ENCODE measurements at places on chromosomes 11 and 22.
A peak's percentile ranks its signal among the peaks of the same experiment; 100 is the strongest.

- DNase-seq: peak; percentile 23
These were observed 212.4 kb upstream of the SESN3 start for GRCh38 chr11:95443386-95443785.

DNA sequence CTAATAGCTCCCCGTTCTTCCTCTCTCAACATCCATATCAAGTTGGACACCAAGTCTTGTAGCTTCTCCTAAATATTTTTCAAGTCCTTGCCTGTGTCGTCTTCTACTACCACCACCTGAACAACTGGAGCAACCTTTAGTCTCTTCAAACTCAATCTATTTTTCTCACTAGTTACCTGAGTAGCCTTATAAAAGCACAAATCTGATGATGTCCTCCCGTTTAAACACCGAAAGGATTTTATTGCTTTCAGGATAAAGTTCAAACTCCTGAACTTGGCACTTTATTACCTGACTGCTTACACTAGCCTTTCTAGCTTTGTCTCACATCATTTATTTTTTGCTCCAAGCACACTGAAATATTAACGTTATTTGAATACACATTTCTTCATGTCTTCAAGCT is 1.3 kb upstream of the PAK1 start:
- no peak for DNase-seq

GRCh38 chr11:102552020-102552419 is 21.5 kb upstream of the MMP7 start:
- DNase-seq: no peak

DNA sequence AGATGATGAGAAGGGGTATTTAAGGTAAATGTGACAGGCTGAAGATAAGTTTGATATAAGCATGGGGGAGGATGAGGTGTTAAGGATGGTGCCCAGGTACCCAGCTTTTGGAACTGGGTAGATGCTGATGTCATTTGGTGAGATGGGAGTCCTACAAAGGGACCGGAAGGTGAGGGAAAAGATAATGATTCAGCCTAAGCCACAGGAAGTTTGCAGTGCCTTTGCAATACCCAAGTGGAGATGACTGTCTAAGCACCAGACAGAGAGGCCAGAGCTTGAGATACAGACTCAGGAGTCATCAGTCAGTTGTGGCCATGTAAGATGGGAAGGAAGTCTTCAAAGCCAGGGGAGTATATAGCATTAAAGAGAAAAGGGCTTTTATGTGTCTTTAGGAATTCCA is 30.0 kb upstream of the SMCO4 start:
- peak; percentile 47 for DNase-seq

DNA sequence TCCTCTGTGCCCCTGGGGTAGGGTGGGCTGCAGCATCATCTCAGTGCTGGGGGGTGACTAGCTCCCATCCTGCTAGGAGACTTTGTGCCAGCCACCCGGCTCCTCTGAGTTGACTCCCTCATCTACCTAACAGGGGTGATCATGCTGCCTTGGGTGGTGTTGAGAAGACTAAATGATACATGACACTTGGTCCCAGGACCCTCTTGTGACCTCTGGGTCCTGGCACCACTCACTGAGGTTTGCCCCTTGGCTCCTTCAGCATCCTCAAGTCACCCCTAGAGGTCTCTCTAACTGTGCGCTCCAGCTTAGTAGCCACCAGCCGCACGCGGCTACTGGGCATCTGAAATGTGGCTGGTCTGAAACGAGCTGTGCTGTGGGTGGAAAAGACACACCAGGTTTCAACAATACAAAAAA is 72.1 kb downstream of the LRRC32 start:
- peak; percentile 39 for DNase-seq

All from activated CD4-positive, alpha-beta T cell treated with anti-CD3 and anti-CD28 coated beads, Interleukin-2, amount 50 U/mL, for 16 hours (primary cell).